ENCODE measurements at places on chromosomes 1 and 21. TPM values are rescaled to one million over a fixed set of nuclear protein-coding genes. Genes with fewer than 3 reads are reported as not detected.

Gene DMBX1
- not detected for polyA plus RNA-seq

Gene DPT
- polyA plus RNA-seq: not detected

Gene PLA2G2D
- not detected for polyA plus RNA-seq

Gene AQP10
- polyA plus RNA-seq: 0.16 TPM

Gene CELA2B
- not detected for polyA plus RNA-seq

Gene F13B
- not detected for polyA plus RNA-seq

Gene CD164L2
- 4.5 TPM for polyA plus RNA-seq

Gene COL8A2
- polyA plus RNA-seq: 0.41 TPM

Gene CHI3L1
- polyA plus RNA-seq: not detected

Gene TIAM1
- 4.6 TPM for polyA plus RNA-seq

- DNase-seq: no peak
Observed at GRCh38 chr1:222897527-222898190, 82.8 kb downstream of the DISP1 start.

- DNase-seq: peak; percentile 52
Observed at GRCh38 chr1:206583707-206584648, 28.3 kb downstream of the EIF2D start.

- no peak for DNase-seq
Observed at GRCh38 chr1:117602862-117603261, 3.0 kb upstream of the TENT5C start.

- DNase-seq: no peak
Observed at GRCh38 chr1:43444836-43445235, 8.9 kb downstream of the HYI start.

DNA sequence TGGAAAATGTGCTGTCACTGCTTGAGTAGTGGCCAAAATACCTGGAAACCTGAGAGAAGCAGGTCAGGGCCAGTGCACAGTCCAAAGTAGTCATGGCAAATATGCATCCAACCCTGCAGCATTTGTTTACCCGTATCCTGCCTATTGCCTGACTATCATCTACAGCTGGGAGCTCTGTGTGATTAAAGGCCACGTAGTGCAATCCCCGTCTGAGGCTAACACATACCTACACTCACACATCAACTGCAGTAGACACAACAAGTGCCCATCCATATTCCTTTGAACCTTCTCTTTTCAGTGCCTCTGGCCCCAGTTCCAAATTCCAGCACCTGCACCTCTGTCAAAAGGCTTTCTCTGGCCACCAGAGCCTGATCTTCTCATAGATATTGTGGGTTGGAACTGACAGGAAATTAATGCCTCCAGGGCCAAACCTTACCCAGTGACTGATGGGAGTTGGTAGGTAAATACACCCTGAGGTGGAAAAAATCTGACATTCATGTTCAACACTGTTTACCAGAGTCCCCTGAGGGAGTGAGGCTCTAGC, 383.0 kb downstream of the SETD4 start:
- peak; percentile 32 for DNase-seq

GRCh38 chr1:234961456-234962339, 166.9 kb downstream of the TOMM20 start:
- no peak for DNase-seq

DNA sequence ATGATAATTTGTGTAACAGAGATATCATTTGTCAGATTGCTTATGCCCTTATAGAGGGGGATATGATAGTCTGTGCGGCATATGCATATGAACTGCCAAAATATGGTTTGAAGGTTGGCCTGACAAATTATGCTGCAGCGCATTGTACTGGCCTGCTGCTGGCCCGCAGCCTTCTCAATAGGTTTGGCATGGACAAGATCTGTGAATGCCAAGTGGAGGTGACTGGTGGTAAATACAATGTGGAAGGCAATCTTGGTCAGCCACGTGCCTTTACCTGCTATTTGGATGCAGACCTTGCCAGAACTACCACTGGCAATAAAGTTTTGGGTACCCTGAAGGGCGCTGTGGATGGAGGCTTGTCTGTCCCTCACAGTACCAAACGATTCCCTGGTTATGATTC, 82.4 kb downstream of the ZMYM4 start:
- DNase-seq: no peak

DNA sequence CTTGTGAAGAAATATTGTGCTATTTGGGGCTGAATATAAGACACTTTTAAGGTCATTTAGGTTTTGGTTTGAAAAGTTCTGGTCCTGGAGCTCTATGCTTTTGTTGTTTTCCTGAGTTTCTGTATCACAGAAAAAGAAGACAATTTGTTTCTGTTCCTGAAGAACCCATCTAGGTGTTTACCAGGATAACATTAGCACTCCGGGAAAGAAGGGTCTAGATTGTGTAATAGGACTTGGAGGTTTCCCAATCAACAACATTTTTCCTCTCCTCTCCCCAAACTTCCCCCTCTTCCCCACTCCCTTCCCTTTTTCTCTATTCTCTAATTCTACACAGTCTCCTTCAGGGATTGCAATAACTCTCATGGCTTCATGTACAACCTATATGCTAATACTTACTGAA, 78.7 kb downstream of the PTPRC start:
- no peak for DNase-seq

- DNase-seq: no peak
Observed at GRCh38 chr1:246515390-246516005, 8.4 kb upstream of the SMYD3 start.

DNA sequence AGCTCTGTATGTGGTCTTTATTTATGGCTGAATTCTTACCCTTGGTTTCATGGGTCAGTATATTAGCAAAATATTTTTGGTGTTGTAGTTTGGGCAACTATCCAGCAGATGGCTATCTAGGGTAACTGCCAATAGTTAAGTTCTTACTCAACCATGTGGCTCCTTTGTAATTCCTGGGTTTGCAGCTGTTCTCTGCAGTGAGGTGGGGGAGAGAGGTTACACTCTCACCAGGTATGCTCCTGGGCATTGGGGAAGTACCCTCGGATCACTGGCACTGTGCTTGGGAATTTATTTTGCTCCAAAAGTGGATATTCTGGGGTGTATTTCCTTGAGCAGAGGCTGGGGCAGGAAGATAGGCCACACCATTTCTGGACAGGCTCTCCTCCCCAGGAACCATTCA, 436.7 kb upstream of the TMPRSS15 start:
- DNase-seq: peak; percentile 11

DNA sequence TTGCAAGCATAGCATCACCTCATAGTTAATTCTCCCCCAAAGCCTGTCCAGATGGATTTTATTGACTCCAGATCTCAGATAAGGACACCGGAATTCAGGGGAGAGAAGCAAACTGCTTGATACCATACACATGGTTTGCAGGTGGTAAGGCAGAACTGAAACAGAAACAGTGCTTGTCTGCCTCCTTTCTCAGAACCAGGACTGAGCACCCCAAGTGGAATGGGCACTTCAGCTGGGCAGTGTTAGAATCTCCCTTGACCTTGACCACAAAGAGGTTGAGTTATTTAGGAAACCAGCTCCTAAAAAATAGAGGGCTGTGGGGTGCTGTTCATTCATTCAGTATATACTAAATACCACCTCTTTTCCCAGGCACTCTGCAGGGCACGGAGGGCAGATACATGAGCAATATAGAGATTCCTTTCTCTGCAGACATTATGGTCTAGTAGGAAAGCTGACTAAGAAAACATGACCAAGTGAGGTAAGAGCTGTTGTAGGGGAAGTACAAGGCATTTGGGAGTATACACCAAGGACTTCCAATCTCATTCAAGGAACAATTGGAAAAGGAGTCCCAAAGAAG, 185.2 kb downstream of the C1orf94 start:
- no peak for DNase-seq

- no peak for DNase-seq
Observed at GRCh38 chr1:118396829-118397495, 211.9 kb upstream of the SPAG17 start.

DNA sequence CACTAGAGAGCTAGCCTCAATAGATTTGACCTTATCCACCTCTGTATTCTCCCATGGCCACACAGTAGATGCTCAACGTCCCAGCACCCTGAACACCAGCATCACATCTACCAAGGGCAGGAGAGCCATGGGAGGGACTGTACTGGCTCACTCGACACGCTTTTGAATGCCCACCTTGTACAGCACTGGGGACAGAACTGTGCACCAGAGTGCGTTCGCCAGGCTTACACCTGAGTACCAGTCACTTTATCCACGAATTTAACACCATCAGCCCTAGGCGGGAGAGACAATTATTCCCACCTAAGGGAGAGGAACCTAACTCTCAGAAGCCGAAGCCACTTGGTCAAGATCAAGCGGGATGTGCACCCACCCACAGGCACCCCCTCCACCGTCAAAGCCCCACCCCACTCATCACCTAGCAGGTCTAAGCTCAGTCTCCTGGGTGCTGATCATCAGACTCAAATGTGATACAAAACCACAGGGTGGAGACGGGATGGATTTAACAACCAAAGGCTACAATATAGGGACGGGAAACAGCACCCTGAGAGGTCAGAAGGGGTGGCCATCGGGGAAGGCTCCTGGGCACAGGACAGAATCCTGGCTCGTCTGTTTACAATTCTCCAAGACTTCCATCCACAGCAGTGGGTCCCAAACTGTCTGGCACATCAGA, 110.5 kb downstream of the GLIS1 start:
- DNase-seq: no peak

DNA sequence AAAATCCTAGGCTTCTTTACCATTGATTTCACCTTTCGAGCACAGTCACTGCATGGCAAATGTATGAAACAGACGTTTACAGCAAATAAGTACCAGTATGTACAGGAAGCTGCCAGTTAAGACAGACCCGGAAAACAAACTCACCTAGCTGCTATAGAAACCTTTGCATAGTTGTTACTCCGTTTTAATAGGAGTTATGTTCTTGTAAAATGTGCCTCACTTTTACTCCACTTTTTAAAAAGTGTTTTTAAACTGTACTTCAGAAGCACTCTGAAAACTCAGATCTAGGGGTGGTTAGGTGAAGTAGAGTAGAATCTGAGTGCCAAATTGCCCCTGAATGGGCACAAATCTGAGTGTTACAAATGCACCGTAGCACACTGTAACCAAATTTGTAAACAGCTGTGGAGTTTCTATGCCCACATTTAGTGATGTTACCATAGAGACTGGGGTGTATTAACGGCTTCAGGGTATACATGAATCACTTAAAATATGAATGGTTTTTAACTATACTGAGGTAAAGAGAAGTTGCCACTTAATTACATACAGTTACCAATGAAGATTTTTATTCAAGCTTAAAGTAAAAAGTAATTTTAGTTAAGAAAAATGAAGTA, 30.7 kb downstream of the CNIH4 start:
- no peak for DNase-seq

DNA sequence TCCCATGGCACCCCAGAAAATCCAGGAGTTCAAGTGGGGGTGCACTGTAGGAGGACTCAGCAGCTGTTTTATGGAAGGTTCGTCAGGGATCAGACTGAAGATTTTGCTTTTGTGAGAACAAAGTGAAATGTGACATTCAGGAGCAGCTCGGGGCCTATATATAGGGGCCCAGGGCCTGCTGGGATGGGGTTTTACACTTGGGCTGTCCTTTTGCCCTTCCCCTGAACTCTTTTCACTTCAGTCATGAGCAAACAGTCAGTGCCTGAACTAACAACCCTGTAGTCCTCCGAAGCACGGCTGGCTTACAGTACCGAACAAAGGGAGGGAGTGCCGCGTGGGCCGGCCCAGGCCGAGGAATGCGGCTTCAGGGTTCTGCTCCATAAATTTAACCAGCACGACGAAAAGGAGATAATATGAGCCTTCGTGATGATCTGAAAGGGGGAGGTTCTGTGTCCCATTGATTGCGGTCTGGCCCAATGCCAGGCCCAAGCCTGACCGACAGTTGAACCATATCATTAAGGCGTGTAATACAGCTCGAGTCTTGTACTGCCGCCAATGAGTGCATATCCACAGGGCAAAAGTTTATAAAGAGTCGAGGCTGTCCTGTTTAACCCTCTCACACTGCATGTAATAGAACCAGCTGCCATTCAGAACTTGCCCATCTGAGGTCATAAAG, 139.9 kb downstream of the DHRS3 start:
- DNase-seq: peak; percentile 78

- no peak for DNase-seq
Observed at GRCh38 chr21:41363370-41364270, 1.8 kb downstream of the MX2 start.

GRCh38 chr1:89850844-89851415, 30.1 kb downstream of the LRRC8D start:
- no peak for DNase-seq

GRCh38 chr1:218671573-218671972, 326.4 kb downstream of the TGFB2 start:
- DNase-seq: no peak

GRCh38 chr1:206829282-206829681, 36.1 kb upstream of the IL20 start:
- DNase-seq: no peak
